ENCODE measurements at places on chromosomes 2 and 18.

DNA sequence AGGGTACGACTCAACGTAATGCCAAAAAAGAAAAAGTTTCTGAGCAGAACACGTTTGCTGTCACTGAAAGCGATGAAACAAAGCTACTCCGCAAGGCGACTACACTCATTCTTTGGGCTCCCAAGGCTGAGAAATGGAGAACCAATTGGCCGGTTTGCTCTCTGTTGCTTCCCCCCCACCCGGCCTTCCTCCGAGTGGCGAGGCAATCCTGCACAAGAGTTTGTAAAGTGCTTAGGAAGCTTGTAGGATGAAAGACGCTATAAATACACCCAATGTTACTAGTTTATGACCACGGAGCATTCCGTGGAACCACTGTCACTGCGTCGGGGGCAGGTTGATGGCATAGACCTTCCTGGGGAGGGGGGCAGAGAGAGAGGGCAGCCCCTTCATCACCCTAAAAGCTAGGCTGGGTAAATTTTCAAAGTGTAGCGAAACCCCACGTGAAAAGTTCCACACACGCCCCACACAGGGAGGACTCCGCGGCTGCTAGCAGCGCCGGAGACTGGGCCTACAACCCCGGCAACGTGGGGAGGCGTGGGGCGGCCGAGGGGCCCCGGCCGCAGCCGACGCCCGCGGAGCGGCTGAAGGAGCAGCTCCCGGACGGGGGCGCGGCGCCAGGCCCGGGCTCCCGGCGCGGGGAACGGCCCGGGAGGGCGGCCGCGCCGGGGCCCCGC, 915 bp downstream of the CUL3 start:
- DNase-seq: no peak

GRCh38 chr2:113219889-113220641, 46.3 kb downstream of the PSD4 start:
- DNase-seq: no peak

DNA sequence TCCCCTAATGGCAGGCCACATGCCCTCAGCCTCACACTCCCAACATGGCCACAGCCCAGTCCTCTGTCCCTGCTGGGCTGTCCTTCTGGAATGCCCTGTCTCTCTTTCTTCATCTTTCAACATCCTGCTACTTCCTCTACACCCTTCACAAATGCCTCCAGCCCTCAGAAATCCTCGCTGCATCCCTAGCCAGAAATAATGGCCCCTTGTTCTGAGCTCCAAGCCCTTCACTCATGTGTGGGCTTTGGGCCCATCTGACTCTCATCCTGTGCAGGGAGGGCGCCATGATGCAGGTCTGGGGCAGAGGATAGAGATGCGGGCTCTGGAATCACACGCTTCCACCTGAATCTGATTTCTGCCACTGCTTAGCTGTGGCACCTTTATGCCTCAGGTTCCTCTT, 181.9 kb downstream of the TNS1 start:
- no peak for DNase-seq

- DNase-seq: no peak
These were observed 292.9 kb downstream of the XIRP2 start for GRCh38 chr2:167181134-167181533.

DNA sequence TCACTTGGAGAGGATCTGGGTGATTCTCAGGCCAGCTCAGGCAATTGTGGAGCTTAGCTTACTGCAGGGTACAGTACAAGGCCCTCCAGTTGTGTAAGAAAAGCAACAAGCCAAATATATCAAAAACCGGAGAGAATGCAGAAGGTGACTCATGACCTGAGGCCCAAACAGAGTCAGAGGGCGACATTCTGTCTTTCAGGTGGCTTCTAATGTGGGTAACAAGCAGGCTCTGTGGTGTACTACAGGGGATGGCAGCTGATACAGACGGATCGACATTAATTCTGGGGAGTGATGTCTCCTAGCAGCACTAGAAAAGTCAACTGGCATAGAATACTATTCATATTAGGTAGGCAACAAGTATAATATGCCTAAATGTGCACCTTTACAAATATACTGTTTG, 219.5 kb upstream of the SOX11 start:
- DNase-seq: no peak

- no peak for DNase-seq
These were observed 96.2 kb upstream of the HAAO start for GRCh38 chr2:42888321-42889245.

DNA sequence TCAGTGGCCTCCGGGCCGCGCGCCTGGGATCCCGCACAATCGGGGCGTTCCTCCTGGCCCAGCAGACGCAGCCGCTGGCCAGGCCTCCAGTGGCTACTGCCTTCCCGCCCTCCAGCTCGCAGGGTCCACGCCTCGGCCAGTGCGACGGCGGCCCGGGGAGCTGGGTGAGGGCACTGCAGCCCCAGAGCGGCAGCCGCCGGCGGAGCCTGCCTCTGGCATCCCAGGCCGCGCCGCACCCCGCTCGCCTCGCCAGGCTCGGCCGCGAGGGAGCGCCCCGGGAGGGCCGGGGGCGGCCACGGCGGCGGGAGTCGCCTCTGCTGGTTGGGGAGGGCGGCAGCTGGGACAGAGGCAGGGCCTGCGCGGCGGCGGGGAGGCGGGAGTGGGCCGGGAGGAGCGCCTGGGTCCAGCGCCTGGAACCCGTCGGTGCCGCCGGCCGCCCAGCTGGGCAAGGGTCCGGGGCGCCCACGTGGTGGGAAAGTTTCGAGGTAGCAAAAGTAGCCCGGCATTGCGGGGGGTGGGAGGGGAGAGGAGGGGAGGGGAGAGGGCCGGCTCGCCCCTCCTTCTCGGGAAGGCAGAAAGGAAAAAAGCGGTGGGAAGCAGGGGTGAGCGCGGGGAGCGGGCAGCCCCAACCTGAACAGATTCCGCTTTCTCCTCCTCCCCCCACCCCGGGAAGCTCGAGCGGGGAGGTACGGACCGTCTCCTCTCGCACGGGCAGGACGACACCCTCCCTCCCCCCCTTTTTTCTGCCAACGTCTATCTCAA, 1.5 kb upstream of the INHBB start:
- DNase-seq: no peak

GRCh38 chr2:10325278-10326145, 22.8 kb downstream of the HPCAL1 start:
- no peak for DNase-seq

GRCh38 chr2:144642131-144642530, 122.2 kb upstream of the ZEB2 start:
- DNase-seq: no peak

DNA sequence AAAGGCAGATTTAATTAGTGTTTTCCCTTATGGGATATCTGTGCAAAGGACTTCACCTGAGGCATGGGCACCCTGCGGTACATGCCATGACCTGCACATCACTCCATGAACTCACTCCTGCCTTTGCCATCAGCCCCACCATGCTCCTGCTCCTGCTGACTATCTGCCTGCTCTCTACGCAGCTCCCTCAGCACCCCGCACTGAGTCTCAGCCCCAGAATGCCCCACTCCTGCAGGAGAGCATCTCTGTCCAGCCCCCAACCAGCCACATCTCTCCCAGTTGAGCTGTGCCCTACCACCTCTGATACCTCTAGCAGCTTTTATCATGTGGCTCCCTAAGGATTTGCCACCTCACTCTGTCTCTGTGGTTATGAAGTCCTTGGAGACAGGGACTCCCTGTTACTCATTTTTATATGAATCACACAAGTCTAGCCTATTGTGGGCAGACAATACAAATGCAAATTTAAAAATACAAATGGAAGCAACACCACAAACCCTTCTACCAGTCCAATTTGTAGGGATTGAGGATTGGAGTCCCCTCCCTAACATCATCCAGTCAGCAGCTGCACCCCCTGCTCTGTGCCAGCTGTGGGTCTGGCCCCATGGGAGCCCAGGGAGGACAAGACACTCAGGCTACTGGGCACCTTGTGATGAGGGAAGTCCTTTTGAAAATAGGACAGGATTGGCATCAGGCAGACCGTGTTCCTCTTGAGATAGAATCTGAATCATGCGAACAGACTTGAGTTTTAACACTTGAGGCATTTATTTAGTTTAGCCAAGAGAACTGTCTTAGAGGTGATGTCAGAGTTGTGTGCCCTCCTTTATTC, 689.6 kb upstream of the HS6ST1 start:
- DNase-seq: no peak

DNA sequence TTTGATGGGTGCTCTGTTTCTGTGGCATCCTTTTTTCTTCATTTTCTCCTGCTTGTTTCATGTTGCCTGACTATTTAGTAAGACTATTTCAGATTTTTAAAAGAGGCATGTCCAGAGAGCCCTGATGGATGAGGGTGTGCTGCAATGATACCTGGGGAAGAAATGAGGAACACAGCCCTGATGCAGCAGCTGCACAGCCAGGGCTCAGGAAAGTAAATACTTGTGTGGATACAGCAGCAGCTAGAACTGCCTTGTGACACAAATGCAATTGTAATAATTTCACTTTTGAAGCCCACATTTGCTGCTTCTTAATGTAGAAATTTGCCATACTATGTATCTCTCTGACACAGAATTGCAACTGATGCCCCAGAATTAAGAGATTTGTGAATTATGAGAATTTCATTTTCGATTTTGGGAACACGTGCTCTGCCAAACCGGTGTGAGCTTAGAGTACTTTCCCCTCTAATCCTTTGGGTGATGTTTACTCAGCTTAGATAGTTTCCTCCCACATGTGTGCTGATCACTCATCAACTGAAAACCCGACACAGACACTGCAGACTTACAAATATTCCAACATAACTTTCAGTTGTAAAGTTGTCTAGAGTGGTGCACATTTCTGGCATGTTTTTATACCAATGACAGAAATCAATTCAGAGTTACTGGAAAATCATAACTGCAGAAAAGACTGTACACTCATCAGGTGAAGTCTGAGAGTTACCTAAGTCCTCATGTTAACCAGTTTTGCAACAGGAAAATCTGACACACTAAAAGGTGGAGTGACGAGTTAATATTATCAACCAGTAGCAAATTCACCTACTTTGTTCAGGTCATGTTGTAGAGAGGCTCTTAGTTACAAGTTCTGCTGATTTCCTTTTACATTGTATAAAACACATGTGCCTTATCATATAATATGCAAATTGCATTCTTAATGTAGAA, 383.4 kb downstream of the CBLN2 start:
- no peak for DNase-seq

GRCh38 chr2:166613226-166613625, 119.2 kb upstream of the SCN7A start:
- DNase-seq: no peak

- no peak for DNase-seq
These were observed 62.5 kb upstream of the ACAA2 start for GRCh38 chr18:49875783-49876182.

DNA sequence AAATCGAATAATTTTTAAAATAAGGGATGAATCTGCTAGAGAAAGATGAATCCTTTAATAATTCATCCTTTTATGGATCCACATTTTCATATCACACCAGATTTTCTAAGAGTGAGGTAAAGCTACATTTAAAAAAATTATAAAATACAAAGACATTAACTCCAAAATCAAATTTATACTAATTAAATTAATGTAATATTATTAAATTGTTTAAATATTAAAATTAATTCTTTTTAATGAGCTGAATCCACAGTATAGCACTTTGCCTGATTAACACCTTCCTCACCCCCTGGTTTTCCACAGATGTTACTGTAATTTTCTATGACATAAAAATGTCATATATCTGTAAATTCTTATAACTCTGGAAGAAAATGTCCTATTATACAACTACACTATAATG, 26.2 kb downstream of the ZRANB3 start:
- no peak for DNase-seq

DNA sequence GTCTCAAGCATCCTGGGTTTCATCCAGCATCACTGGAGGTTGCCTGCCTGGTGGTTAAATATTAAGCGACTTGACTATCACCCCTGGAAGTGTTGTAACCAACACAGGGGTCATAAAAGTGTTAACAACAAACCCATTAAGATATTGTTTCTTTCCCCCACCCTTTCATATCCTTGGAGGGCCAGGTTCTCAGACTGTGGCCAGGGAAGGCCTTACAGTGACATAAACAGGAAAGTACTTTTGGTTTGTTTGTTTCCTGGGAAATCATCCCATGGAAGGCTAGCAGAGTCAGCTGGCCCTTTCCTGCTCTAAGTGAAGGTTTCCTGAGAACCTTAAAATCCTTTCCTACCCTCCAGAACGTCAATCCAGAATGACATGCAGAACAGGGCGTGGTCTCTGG, 160.9 kb downstream of the CLIP4 start:
- DNase-seq: no peak

DNA sequence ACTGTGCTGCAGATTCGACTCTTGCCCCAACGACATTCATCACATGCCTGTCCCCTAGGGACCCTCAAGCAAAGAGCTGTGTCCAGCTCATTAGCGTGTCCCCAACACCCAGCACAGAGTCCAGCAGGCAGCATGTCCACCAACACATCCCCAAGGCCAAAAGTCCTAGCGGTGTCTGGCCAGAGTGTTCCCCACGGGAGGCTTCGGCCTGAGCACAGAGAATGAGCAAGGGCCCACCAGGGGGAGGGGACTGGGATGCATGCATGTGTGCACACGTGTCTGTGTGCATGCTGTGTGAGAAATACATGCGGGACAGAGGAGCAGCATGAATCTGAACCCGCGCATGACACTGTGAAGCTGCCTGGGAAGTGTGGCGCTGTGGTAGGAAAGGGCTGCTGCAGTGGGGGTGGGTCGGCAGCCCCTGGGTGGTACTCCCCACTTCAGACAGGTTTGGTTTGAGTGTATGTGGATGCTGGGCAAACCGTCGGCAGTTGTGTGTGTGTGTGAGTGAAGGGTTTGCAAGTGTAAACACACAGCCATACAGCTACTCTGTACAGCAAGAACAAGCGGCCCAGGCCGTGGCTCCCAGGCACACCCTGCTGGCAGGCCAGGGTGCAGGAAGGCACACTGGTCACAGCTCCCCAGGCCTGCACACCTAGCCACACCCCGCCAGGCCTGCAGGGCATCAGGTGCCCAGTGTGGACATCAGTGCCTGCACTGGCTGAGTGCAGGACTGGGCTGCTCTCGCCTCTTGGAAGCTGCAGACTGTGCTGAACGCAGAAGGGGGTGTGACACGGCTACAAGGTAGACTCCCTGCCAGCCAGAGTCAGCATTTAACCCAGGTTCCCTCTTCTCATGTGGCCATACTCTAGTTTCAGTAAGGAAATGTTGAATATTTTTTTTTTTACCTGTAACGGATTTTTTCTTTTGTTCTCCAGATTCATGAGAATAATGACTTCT, 19.5 kb upstream of the HES6 start:
- DNase-seq: no peak

- DNase-seq: no peak
These were observed 153.9 kb downstream of the NAPG start for GRCh38 chr18:10679557-10680270.

DNA sequence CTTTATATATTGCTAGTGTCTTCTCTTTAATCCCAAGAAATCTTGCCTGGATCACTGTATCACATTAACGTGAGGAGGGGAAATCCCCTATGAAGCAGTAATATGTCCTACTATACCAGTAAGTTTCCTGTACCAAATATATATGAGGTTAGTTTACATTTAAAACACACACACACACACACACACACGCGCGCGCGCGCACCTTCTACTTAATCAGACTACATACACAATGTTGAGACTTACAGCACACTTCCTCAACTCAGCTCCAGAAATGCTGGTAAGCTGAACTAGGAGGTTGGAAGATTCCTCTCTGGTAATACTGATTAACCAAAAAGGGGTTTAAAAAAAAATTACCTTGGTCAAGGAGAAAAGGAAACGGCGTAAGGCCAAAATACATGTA, 49.3 kb downstream of the USP34 start:
- peak; percentile 10 for DNase-seq

GRCh38 chr2:206158563-206159345, 490 bp downstream of the NDUFS1 start:
- no peak for DNase-seq

- DNase-seq: no peak
These were observed 4.9 kb downstream of the TMEM177 start for GRCh38 chr2:119683713-119684443.

Measured in effector CD8-positive, alpha-beta T cell (primary cell).